ENCODE measurements at places on chromosomes 13 and 19. TPM values are rescaled to one million over a fixed set of nuclear protein-coding genes. Genes with fewer than 3 reads are reported as not detected.

SERPINE3 gene
- not detected for total RNA-seq

ATP4B gene
- not detected for total RNA-seq

RDH8 gene
- total RNA-seq, result not detected

ZNF415 gene
- 2.6 TPM for total RNA-seq

DYRK1B gene
- total RNA-seq, result 9.7 TPM

SRRM5 gene
- under 0.01 TPM for total RNA-seq

ZNF524 gene
- total RNA-seq, result 6.4 TPM

ZNF222 gene
- 6.1 TPM for total RNA-seq

Data from fibroblast of villous mesenchyme (primary cell).